ENCODE measurements at places on chromosomes 1 and 21.

GRCh38 chr1:154442006-154442740 is 37.0 kb downstream of the IL6R start:
- DNase-seq, result peak; percentile 40

GRCh38 chr1:90835661-90836344 is 118.7 kb upstream of the BARHL2 start:
- DNase-seq, result no peak

DNA sequence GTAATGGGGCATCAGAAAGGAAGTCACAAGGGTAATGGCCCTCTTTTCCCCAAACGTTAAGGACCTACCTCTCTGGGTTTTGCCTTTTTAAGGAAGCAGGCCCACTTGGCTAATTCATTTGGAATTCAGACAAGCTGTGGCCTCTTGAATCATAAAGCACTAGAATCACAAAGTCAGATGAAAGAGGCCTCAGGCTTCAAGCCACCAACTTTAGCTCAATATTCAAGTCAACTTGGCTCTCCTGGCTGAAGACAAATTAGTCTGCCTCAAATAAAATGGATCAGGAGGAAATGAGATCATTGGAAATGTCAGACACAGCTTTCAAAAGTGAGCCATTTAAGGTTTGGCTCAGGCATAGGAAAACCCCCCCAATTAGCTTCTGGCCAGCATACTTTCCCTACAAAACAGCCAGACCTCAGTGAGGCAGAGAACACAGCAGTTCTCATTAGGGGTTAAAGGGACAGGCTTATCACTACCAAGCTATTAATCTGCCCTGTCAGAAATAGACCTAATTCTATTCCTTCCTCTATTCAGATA is 34.3 kb downstream of the SLC35D1 start:
- DNase-seq, result no peak

DNA sequence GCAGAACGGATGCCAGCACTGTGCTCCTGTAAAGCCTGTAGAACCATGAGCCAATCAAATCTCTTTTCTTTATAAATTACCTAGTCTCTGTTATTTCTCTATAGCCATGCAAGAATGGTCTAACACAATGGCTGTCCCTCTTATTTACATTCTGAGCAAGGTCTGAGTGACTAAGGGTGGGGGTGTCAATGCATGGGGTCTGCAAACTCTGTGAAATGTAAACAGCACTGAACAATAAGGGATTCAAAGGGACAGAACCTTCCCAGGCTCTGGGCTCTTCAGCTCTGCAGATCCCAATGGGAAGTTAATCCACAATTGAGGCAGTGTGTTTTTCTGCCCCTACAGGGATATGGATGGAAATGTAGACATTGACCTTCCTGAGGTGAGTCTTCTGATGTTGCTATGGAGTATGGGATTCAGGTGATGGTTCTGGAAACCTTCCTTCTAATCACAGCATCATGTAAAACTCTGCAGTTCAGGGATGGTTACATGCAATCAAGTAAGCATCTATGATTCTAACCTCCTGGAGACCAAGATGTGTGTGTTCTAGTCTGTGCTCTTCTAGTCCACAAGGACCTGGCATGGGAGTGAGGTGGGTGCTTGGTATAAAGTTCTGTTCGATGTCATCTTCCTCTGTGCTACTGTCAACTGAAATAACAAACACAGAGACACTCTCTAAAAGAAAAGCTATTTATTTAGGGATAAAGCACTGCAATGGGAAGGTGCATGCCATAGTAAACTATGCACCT is 38.6 kb downstream of the CAPN9 start:
- no peak for DNase-seq
